ENCODE measurements at places on chromosomes 5 and 9.
A peak's percentile ranks its signal among the peaks of the same experiment; 100 is the strongest.

DNA sequence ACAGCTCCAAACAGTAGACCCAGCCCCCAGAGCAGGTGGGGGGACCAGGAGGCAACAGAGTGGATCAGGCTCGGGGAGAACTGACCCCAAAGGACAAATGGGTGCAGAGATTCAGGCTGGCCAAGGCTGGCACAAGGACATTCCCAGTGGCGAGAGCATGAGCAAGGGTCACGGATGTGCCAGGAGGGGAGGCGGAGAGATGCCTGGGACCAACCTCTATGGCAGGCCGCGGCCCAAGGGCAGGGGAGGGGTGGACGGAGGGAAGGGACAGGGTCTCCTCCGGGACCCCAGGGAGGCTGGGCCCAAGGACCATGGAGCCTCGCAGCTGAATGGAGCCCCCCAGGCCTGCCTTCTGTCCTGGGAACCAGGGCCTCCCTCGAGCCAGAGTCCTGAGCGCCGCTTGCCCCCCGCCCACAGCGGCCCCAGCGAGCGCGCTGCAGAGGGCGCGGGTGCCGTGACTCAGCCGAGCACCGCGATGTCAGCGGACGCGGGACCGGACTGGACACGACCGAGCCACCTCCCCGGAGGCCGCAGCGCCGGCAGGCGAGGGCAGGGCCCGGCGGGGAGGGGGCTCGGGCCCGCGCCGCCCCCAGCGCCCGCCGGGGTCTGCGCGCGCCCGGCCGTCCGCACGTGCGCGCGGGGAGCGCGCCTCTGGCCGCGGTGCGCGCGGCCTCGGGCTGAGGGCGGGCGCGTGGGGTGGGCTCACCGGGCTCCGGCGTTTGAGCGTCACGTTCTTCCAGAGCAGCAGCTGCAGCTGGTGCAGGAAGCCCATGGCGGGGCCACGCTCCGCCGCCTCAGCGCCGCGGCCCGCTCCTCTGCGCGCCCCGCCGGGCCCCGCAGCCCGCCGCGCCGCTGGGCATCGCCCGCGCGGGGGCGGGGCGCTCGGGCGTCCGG, at the start of gene ABCA2:
Gene ABCA2 (minus strand): TSS at position 869 of the 894 bp plus-strand sequence. CDS start 97 bp downstream, at position 772.
- DNase-seq: no peak

DNA sequence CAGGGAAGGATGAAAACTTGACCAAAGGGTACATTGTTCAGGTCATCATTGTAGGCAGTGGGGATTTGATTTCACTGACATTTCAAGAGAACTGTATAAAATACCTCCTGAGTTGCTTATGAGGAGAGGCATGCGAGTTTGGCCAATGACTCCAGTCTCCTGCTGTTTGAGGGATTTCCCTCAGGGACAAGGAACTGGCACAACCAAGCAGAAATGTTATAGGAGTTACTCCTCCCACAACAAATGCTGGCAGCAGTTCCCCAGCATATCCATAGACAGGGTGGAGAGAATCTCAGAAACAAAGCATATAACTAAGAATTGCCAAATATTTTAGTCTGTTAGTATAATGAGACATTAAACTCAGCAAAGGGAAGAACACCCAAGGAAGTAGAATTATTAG, 47.2 kb upstream of the FBXL7 start:
- DNase-seq: no peak

DNA sequence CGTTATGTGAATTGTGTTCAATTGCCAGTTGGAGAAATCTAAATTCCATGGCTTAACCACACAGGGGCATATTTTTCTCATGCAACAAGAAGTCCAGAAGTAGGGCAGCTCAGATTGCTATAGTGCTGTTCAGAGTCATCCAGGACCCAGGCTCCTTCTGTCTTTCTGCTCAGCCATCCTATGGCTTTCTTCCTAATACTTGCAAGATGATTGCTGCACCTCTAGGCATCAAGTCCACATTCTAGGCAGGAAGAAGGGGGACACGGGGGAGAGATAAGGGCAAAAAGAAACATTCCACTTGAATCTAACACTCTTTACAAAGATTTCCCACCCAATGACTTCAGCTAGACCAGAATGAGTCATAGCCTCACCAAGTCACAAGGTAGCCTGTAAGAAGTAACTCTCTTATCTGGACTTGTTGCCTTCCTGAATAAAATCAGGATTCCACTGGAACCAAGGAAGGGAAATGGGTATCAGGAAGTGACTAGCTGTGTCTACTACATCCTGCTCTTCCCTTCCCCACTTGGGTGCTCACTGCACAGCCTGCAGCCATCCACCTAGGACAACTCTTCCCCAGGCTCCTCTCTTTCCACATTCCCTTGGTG, 5.3 kb downstream of the ERAP2 start:
- DNase-seq: no peak

DNA sequence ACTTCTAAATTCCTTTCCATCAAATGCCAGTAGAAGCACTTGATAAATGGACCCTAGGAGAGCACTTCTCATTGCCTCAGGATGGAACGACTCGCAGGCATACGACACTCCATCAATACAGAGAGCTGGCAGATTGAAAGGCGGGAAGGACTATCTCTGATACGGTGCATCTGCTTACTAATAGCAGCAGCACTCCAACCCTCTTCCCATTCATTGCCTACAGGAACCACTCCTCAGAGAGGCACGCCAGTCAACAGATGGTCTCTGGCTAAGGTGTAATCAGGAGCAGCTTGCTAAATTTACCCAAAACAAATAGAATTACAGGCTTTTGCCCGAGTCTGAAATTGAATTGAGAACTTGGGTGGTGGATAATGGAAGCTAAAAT, 168.1 kb downstream of the EFNA5 start:
- peak; percentile 74 for DNase-seq

DNA sequence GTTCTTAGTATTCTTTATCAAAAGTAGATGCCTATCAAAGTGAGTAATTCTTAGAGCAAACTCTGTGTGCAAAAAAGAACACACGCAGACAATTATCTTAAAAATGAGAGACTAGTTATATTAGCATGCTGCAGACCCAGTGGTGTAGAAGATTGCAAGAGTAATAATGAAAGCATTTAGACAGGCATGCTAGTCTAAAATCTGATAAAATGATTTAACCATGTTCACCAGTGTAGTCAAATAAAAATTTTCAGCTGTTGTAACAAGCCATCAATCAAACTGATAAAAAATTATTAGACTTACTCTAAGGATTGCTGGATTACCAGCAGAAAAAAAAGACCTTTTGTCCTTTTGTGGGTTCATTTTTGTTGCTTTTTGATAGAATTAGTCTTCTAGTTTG, 241.9 kb upstream of the TLE4 start:
- no peak for DNase-seq

Data from SHP77 (cell line).